Germinal center (tissue), 1 donor: ENCODE measurements at places on chromosomes 13 and 19.

DNA sequence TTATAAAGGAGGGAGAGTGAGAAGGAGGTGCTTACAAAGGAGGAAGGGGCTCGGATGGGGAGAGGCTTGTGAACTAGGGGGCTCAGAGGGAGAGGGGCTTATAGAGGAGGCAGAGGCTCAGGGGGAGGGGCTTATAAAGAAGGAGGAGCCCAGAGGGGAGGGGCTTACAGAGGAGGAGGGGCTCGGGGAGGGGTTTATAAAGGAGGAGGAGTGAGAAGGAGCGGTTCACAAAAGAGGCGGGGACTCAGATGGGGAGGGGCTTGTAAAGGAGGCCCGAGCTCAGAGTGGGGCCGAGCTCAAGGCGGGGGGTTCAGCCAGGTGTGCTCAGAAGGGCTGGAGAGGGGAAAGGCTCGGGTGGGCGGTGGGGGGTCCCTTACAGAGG, 500 bp downstream of the SMIM24 start:
- DNase-seq, result peak; percentile 61

GRCh38 chr13:95044452-95045205, 256.6 kb downstream of the ABCC4 start:
- DNase-seq, result no peak

GRCh38 chr13:52882785-52883184, 34.3 kb upstream of the PCDH8 start:
- no peak for DNase-seq

DNA sequence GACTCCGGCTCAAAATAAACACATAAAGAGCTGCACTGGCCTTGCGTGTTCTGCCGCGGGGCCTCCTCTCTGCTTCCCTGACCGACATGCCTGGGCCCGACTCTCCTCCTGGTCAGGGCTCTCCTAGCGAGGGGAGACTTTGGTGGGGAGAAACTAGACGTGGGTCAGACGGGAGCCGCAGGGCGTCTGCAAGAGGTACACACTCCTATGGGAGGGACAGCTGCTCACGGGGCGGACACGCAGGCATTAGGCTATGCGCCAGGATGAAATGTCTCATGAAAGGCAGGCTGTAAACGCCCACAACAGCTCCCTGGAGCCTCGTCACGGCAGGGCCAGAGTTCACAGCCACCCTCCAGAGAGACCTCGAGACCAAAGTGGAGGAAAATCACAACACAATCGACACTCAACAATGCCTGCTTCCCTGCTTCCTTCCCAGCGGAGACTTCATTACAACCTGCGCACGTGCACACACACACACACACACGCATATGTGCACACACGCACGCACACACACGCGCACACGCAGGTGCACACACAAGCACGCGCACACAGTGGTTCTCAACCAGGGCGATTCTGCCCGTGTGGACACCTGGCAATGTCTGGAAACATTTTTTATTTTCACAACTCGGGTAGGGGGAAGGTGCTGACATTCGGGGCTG, 5.8 kb downstream of the SLC39A3 start:
- DNase-seq, result no peak

DNA sequence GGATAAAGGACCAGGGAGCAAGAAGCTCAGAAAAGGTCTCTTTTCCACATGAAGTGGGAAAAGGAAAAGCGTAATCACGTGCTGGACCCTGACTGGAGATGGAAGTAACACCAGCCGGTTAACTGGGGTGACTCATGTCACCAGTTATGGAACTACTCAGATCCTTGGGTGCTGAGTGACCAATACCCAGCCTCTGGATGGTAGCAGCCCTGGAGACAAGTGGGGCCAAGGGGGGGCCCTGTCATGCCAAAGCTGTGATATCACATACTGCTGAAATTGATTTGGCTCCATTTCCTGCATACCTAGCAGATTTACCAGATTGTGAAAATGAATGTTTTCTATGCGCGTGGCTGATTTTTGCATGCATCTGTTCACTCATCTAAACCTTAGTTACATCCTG, 158.9 kb downstream of the ZIC5 start:
- no peak for DNase-seq

- no peak for DNase-seq
Measured at GRCh38 chr19:54790711-54791110, 12.7 kb upstream of the KIR2DL4 start.

DNA sequence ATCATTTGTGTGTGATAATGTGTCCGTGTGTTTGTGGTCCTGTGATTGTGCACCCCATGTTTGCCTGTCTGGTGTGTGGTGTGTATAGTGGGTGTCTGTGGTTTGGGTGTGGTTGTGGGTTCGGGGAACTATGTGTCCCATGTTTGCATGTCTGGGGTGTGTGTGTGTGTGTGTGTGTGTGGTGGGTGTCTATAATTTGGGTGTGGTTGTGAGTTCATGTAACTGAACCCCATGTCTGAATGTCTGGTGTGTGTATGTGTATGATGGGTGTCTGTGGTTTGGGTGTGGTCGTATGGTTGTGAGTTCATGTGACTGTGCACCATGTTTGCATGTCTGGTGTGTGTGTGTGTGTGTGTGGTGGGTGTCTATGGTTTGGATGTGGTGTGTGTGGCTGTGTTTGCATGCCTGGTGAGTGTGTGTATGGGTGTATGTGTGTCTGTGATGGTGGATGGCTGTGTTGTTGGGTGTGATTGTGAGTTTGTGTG, 11.1 kb upstream of the NFIX start:
- no peak for DNase-seq

DNA sequence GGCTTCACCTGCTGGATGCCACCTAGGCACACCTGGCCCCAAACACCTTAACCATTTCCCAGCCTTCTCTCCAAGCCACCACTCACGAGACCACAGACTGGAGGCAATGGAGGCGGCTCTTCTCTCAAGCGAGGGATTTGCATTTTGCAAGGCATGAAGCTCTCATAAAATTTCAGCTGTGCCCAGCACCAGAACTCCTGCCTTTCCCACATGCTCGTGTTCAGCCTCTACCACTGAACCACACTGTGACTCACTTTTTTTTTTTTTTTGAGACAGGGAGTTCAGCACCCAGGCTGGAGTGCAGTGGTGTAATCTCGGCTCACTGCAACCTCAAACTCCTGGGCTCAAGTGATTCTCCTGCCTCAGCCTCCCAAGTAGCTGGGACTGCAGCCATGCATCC, 10.6 kb downstream of the NANOS3 start:
- no peak for DNase-seq

DNA sequence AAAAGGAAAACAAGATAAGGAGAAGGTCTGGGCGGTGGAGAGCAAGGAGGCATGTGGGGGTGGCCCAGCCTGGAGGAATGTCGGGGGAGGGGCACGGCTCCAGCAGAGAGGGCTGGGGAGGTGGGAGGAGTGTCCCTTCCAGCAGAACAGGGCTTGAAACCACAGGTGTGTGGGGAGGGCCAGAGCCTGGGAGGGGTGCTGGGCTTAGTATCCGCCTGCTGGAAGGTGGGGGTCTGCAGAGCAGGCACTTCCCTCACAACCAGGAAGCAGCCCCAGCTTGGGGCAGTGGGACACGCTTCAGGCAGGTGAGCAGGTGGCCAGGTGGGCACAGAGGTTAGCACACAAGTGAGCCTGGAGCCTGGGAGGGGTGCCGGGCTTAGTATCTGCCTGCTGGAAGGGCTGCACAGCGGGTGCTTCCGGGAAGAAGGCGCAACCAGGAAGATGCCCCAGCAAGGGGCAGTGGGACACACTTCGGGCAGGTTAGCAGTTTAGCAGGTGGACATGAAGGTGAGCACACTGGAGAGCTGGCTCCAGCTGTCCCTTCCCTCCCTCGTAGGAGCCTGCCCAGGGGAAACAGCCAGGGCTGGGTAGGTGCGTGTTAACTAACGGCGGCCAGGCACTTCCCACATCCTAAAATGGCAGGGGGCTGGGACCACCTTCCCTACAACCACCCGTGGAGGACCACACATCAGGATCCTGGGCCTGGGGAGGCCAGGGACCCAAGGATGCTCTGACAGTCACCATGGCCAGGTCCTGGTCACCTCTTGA, 3.0 kb downstream of the GAS6 start:
- no peak for DNase-seq

GRCh38 chr13:113639616-113640262, 18.3 kb downstream of the ATP4B start:
- DNase-seq, result no peak

DNA sequence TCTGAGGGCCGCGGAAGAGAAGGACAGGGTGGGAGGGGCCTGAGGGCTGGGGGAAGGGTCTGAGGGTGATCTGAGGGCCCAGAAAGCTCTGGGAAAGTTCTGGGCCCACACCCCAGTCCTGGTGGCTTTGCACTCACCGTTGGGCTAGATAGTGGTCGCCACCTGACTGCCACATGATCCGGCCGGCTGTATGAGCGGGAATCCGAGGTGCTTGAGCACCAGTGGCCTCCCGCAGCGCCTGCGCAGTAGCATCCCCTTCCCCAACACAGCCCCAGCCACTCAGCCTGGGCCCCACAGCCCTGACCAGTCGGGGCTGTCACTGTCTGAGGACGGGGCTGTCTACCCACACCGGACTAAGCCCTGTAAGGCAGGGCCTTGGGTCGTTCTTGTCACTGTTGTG, 15.0 kb downstream of the PRODH2 start:
- no peak for DNase-seq

DNA sequence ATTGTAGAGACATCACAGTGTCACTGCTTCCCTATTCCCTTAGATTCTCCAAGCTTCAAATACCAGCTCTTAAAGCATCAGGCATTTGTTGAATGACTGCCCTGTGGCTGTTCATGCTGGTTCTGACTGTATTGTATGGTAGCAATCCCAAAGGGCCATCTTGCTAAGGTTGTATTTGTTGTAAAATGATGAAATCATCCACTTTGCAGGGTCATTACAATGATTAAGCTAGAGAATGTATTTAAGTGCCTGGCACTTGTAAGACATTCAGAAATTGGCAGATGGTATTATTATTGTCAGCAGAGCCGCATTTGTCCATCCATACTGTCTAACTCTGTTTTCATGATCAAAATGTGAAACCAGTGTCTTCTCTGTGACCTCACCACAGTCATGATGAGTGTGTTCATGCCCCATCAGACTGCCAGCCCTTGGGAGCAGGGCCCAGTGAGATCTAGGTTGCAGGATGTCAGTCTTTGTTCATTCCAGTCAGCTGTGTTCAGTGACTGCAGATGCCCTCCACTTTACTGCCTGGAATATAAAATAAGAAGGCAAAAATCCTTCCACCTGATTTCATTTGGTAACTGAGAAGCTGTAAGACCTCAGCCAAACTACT, 86.1 kb downstream of the DHRS12 start:
- DNase-seq, result no peak
